ENCODE measurements at places on chromosomes 6 and 20. TPM values are rescaled to one million over a fixed set of nuclear protein-coding genes. Genes with fewer than 3 reads are reported as not detected.

DNA sequence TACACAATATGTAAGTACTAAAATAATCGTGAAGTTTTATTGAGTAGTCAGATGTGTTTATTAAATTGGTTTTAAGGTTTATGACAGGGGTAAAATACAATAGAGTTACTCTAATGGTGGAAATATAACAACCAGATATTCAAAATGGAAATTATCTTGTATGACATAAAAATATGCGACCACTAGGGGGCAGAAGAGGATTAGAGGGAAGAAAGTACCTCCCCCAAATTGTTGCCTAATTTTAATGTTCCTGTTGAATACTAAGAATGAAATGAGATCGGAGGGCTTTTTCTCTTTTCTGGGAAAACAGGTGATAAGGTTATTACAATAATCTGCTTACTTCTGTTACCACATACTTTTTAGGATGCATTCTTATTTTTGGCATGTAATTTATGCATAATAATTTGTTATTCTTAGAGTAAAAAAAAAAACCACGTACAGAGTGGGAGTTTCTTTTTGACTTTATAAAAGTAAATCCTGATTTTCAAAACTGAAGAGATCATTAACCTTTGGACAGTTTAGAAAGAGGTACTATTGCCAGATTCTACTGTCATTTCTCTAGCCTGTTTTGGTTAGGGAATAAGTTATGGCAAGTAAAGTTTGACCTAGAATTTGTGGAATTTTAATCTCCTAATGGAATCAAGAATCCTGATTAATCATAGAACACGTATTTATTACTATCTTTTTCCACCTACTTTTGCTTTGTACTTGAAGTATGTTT is 159.2 kb downstream of the CD109 start:
- H3K4me3 ChIP-seq: no peak overlapping the region
- no peaks in the 10 kb centered on the region for H3K36me3 ChIP-seq
- no peak for DNase-seq
- no peaks in the 10 kb centered on the region for H3K4me1 ChIP-seq
- H3K27me3 ChIP-seq: no peaks in the 10 kb centered on the region

EEF1A2 gene
- polyA plus RNA-seq: 0.08 TPM

SMLR1 gene
- polyA plus RNA-seq: not detected

GRCh38 chr20:24040896-24041459 is 52.4 kb upstream of the GGTLC1 start:
- DNase-seq: no peak
- H3K4me1 ChIP-seq: peaks cover 9% of the 10 kb centered on the region
- H3K36me3 ChIP-seq: no peaks in the 10 kb centered on the region

CLDN20 gene
- polyA plus RNA-seq: not detected

DNA sequence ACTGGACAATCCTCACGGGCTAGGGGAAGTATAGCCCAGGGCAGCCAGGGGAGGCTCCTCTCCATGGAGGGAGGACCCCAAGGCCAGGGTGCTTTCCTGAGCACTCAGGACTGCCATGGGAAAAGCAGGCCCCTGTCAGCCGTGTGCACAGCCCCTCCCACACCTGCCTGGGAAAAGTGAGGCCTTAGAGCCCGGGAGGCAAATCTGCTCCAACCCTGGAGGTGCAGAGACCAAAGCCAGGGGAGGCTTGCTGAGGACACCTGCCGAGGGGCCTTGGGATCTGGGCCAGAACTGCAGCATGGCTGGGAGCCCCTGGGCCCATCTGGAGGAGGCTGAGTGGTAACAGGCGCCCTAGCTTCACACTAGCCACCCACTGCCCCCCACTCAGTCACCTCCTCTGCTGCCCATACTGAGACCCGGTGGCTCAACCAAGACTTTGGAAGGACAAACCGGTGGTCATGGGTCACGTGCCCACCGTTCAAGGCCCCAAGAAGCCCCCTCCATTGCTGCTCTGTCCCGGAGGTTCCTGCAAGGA is 55.2 kb downstream of the YTHDF1 start:
- H3K4me1 ChIP-seq: no peaks in the 10 kb centered on the region
- no peaks in the 10 kb centered on the region for H3K27me3 ChIP-seq
- H3K4me3 ChIP-seq: no peak overlapping the region
- no peak for DNase-seq
- H3K36me3 ChIP-seq: no peaks in the 10 kb centered on the region
- no peak overlapping the region for H3K27ac ChIP-seq

ECT2L gene
- polyA plus RNA-seq: 0.27 TPM

FAXC gene
- not detected for polyA plus RNA-seq

GPX5 gene
- not detected for polyA plus RNA-seq

- no peaks in the 10 kb centered on the region for H3K36me3 ChIP-seq
- no peak overlapping the region for H3K4me3 ChIP-seq
- H3K27ac ChIP-seq: no peak overlapping the region
- no peak for DNase-seq
These were observed 27.6 kb upstream of the ADA start for GRCh38 chr20:44678990-44679611.

- no peak for DNase-seq
- H3K27me3 ChIP-seq: no peaks in the 10 kb centered on the region
- H3K4me3 ChIP-seq: no peak overlapping the region
These were observed 612.3 kb downstream of the UTRN start for GRCh38 chr6:144897441-144897921.

DNA sequence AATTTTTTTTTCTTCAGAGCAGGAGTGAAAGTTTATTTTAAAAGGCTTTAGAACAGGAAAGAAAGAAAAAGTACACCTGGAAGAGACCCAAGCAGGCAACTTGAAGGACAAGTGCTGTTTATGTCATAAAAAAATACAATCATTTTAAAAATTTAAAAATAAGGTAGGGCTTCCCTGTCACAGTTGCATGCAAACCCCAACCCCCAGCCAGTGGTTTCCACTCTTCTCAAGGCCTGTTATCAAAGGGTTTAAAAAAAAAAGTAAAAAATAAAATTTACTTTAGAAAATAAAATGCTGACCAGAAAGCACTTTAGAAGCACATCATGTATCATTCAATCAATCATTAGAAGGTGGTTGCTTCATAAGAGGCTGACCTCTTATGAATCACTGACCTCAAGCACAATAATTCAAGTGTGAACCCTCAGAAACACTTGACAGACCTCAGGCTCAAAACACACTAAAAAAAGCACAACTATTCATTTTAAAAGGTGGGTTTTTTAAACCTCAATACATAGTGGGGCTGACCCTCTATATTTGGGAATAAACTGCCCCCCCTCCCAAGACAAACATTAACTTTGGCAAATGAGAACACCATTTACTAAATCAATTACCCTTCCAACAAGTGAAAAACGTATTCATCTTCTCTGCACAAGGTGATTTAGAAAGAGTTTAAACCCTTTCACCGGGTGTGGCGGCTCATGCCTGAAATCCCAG is 15.6 kb downstream of the ILRUN start:
- H3K36me3 ChIP-seq: no peaks in the 10 kb centered on the region
- no peak for DNase-seq
- H3K4me1 ChIP-seq: peaks cover under 1% of the 10 kb centered on the region
- no peaks in the 10 kb centered on the region for H3K27me3 ChIP-seq

SLC26A8 gene
- polyA plus RNA-seq: not detected

DNA sequence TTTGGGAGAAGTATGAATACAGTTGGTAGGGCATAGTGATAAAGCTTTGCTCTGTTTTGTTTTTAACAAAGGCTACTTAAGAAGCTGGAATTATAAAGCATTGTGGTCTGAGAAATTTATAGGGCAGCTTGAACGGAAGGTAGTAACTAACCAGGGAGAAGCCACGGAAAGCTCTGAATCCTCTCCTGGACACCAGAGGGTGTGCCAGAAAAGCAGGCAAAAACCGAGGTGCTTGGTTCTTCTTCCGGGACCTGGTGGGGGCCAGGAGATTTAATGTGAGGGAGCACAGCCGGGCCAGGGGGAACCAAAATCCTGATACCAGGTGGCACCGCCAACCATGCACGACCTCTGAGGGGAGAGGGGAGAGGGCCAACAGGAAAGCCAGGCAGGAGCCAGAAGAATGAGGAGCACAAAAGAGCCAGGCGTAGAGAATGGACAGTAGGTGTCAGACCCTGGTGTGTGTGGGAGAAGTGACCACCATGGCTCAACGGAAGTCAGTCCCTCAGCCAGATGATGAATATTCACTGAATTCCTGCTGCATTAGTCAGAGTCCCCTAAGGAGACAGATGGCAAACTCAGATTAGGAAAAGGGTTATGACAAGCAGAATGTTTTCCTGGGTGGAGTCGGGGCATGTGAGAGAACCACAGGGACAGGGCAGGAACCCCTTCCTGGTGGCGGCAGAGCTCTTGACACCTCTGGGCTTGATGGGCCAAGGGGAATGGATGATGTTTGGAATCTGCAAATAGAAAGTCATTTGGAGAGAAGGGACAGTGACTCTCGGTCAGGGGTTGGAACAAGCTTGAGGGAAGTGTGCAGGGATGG is 262.3 kb downstream of the ZNF217 start:
- H3K27ac ChIP-seq: no peak overlapping the region
- H3K27me3 ChIP-seq: no peaks in the 10 kb centered on the region
- H3K36me3 ChIP-seq: no peaks in the 10 kb centered on the region
- DNase-seq: no peak
- no peak overlapping the region for H3K4me3 ChIP-seq

CRNKL1 gene
- polyA plus RNA-seq: 15.6 TPM

DNA sequence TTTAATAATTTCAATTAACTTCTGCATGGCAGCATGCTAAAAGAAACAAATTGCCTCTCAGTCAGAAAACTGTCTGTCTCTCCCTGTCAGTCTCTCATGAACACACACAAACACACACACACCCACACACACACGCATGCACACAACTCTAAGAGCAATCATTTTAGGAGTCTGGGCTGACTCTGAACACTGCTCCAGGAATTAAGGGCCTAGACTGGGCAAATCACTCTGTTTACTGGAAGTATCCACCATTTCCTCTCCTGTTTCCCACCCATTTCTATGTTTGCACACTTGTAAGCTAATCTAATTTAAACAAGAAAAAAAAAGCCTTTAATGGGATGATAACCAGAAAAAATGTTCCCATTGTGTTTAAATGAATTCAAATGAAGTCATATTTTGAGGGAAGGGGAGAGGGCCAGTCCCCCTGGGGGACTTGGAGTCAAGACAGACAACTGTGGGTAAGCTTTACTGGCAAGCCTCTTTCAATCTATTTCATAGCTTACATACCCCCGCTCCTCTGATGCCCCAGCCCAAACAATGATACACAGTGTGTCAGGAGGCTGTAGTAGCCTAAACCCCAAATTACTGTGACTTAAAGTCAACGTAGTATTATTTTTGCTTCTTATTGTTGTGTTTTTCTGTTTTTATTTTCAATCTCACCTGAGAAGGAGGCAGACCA is 447.8 kb upstream of the FLRT3 start:
- H3K27ac ChIP-seq: no peak overlapping the region
- no peak for DNase-seq
- no peaks in the 10 kb centered on the region for H3K27me3 ChIP-seq
- H3K4me1 ChIP-seq: no peaks in the 10 kb centered on the region
- no peak overlapping the region for H3K4me3 ChIP-seq

BPIFB4 gene
- polyA plus RNA-seq: not detected

- H3K27me3 ChIP-seq: no peaks in the 10 kb centered on the region
- no peaks in the 10 kb centered on the region for H3K4me1 ChIP-seq
- H3K27ac ChIP-seq: no peak overlapping the region
- no peaks in the 10 kb centered on the region for H3K36me3 ChIP-seq
These were observed 13.0 kb downstream of the C6orf163 start for GRCh38 chr6:87357479-87358196.

DNA sequence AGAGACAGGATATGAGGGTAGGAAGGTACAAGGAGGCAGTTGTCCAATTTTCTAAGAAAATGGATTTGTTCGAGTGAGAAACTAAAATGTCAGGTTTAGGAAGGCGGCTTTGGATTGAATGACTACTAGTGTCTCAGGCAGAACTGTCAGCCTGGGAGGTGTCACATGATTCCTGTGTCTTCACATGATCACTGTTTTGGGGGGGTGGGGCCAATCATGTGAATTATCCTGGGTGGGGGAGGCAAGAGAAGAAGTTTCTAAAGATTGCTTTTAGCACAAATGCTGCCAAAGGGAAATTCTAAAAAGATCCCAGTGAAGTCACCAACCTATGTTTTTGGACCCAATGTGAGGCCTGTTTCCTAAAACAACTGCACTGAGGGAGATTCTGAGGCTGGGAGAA is 2.3 kb downstream of the SIRPA start:
- no peak overlapping the region for H3K27ac ChIP-seq
- no peaks in the 10 kb centered on the region for H3K27me3 ChIP-seq
- no peaks in the 10 kb centered on the region for H3K36me3 ChIP-seq
- H3K4me1 ChIP-seq: no peaks in the 10 kb centered on the region

GRCh38 chr6:33192105-33192646 is at the start of gene COL11A2:
Gene COL11A2, minus strand, starts transcription at chr6:33192467. Its CDS starts 227 bp downstream, at chr6:33192240.
- peaks cover 17% of the 10 kb centered on the region for H3K36me3 ChIP-seq
- H3K27me3 ChIP-seq: no peaks in the 10 kb centered on the region
- peak within 1 kb of the TSS; percentile 62 for H3K27ac ChIP-seq
- H3K4me3 ChIP-seq: peak within 1 kb of the TSS; percentile 53

DNA sequence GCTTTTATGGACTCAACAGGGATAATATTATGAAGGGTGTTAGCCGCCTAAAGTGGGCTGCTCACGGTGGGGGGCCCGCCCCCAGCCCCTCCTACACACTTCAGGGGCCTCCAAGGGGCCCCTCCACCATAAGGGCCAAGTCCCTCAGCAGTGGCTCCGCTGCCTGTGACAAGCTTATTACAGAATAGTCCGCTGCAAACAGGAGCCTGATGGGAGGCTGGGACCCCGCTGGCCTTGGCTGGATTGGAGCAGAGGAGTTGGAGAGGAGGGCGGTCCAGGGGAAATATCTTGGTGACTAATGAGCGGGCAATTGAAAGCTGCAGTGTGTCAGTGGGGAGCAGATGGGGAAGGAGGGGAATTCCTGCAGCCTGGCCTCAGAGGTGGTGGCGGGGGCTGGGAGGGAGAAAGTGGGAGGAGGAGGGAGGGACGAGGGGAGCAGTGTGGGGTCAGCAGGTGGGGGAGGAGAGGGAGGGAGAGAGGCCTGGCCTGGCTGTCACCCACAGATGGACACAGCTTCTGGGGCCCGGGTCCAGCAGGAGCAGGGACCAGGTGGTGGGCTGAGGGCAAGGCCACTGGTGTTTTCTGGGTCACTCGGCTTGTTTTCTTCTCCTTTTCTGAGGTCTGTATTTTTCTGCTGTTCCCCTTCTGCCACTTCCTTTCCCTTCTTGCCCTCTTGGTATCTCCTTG is 57.6 kb upstream of the FOXP4 start:
- no peak overlapping the region for H3K4me3 ChIP-seq
- no peaks in the 10 kb centered on the region for H3K36me3 ChIP-seq
- DNase-seq: no peak
- H3K27ac ChIP-seq: no peak overlapping the region
- no peaks in the 10 kb centered on the region for H3K27me3 ChIP-seq

- H3K36me3 ChIP-seq: no peaks in the 10 kb centered on the region
- no peaks in the 10 kb centered on the region for H3K27me3 ChIP-seq
- no peak overlapping the region for H3K4me3 ChIP-seq
- no peak for DNase-seq
- H3K27ac ChIP-seq: no peak overlapping the region
These were observed 229.8 kb downstream of the NKAIN2 start for GRCh38 chr6:124033501-124033900.

Data from naive thymus-derived CD4-positive, alpha-beta T cell (primary cell).